DMS153 (cell line): ENCODE measurements at places on chromosomes 1 and 21.

DNA sequence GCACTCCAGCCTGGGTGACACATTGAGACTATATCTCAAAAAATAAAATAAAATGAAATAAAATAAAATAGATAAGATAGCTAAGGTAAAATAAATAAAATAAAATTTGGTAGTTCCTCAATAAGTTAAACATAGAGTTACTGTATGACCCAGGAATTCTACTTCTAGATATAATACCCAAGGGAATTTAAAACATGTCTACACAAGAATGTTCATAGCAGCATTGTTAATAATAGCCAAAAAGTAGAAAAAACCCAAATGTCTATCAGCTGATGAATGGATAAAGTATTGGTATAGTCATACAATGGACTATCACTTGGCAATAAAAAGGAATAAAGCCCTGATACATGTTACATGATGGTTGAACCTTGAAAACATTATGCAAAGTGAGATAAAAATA lies 47.8 kb downstream of the CEP350 start:
- DNase-seq, result no peak

- DNase-seq, result no peak
Observed at GRCh38 chr1:223258751-223259198, 105.2 kb downstream of the SUSD4 start.

- DNase-seq, result no peak
Observed at GRCh38 chr1:155256058-155256852, 972 bp upstream of the ENTREP3 start.

DNA sequence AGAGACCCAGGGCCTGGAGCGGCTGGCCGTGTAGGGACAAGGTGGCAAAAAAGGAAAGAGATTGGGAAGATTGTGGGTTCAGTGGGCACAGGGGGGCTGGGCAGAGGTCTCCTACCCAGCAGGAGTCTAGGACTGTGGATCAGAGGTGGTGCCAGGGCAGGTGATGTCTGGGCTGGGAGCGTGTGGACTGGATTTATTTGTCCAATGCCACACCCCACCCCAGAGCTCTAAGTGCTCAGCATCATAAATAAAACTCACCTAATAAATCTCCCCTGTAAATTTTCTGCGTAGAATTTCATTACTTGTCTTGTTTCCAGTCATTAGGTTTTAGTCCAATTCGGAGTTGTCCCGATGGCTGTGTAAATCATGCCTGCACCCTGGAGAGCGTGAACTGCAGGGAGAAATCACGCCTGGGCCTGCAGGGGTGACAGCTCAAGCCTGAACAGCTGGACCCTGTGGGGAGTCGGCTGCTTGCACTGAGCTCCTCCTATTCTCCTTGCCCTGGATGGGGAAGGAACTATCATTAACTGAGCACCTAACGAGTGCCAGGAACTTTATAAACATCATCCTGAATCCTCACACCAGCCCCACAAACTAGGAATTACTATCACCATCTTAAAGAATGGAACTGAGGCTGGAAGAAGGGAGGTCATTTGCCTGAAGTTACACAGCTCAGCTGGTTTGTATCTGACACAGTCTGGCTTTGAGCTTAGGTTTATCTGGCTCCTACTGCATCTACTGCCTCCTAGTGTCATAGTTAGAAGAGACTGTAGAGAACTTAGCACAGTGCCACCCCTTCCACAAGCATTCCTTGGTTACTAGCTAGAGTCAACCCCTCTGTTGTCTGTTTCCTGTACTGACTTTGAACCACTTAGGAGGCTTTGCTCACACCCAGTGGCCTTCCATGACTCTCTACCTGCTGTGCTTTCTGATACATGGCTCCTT lies 25.0 kb upstream of the POU3F1 start:
- DNase-seq, result peak; percentile 16

DNA sequence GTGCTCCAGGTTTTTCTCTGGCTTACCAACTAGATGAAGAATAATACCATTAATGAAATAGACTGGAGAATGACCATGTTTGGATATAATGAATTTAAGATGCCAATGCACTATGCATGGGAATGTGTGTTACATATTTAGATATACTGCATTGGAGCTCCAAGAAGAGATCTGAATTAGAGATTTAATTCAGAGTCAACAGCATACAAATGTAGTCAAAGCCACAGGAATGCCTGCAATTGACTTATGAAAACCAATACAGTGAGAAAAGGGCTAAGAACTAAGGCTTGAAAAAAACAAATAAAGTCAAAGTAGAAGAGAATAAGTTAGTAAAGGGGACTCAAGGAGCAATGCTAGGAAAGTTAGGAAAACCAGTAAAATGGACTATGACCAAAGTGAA lies 59.1 kb downstream of the USP24 start:
- DNase-seq, result no peak

DNA sequence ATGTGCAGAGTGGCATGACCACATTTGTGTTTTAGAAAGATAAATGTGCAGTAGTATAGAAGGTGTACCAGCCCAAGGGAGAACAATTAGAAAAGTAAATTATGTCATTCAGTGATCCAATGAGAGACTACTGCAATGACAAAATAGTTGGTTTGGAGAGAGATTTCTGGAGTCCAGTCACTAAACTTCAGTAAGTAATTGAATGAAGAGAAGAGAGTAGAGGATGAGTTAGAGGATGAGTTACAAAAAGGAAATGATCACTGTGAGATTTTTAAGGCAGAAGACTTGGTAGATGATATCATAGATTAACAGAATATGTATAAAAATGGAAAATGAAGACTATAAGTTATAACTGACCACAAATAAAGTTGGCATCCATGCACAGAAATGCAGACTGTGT lies 8.4 kb downstream of the CR2 start:
- no peak for DNase-seq
